ENCODE measurements at places on chromosomes 1 and 21. TPM values are rescaled to one million over a fixed set of nuclear protein-coding genes. Genes with fewer than 3 reads are reported as not detected.
A peak's percentile ranks its signal among the peaks of the same experiment; 100 is the strongest.

- H3K27me3 ChIP-seq = no peaks in the 10 kb centered on the region
- H3K4me3 ChIP-seq = no peak overlapping the region
- no peak overlapping the region for H3K27ac ChIP-seq
- DNase-seq = no peak
- H3K4me1 ChIP-seq = no peaks in the 10 kb centered on the region
Measured at GRCh38 chr1:238476841-238477240, 586.1 kb upstream of the ZP4 start.

GRCh38 chr1:19360432-19360831 lies 48.3 kb downstream of the SLC66A1 start:
- no peaks in the 10 kb centered on the region for H3K36me3 ChIP-seq
- no peak overlapping the region for H3K4me3 ChIP-seq
- no peaks in the 10 kb centered on the region for H3K27me3 ChIP-seq
- H3K4me1 ChIP-seq = no peaks in the 10 kb centered on the region
- no peak for DNase-seq

DNA sequence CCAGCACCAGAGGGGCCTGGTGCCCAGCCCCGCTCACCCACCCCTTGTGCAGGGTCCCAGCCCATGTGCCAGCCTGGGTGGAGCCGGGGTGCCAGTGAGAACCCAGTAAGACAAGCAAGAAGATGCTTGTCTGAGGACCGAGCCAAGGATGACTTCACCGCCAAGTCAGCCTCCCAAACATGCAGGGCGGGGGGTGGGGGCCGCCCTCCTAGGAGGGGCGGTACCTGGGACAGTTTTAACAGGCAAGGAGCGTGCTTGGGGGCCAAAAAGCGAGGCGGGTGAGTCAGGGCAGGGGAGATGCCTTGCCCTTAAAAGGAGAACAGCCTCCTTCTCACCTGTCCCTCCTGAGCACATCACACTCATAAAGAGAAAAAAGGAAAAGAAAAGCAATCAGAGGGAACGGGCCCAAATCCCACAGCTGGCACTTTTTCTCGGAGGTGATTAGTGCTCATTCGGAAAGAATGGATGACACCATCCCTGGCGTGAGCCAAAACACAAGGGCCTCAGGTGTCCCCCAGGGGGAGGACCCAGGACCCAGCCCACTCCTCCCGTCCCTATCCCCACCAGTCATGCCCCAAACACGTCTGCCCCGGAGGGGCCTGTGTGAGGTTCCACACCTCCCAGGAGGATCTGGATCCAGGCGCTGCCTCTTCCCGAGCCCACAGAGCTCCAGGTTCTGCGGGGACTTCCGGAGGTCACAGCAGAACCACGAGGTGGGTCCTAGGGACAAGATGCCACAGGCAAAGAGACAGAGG lies 77.6 kb upstream of the IFFO2 start:
- no peak for DNase-seq
- H3K36me3 ChIP-seq = no peaks in the 10 kb centered on the region
- H3K4me1 ChIP-seq = no peaks in the 10 kb centered on the region
- no peak overlapping the region for H3K27ac ChIP-seq
- no peaks in the 10 kb centered on the region for H3K27me3 ChIP-seq
- no peak overlapping the region for H3K4me3 ChIP-seq

DNA sequence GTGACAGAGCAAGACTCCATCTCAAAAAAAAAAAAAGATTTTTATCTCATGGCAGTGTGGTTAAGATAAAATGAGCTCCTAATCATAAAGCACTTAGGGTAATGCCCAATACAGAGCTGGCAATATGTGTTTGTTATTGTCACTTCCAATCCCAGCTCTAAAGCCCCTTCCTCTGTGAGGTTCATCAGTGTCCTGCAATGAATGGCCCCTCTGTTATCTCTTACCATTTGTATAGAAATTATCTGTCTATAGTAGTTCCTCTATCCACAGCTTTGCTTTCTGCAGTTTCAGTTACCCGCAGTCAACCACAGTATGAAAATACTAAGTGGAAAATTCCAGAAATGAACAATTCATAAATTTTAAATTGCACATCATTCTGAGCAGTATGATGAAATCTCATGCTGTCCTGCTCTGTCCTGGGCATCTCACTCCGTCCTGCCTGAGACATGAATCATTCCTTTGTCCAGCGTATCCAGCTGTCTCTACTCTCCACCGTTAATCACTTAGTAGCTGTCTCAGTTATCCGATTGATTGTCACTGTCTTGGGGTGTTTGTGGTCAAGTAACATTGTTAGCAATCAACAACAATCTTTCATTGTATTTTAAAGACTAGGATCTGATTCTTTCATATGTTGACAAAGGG lies 50.2 kb upstream of the DNAH14 start:
- H3K4me1 ChIP-seq = peaks cover 56% of the 10 kb centered on the region
- H3K36me3 ChIP-seq = no peaks in the 10 kb centered on the region
- H3K4me3 ChIP-seq = no peak overlapping the region
- DNase-seq = no peak
- no peak overlapping the region for H3K27ac ChIP-seq

- no peaks in the 10 kb centered on the region for H3K4me1 ChIP-seq
- no peaks in the 10 kb centered on the region for H3K36me3 ChIP-seq
- H3K27ac ChIP-seq = no peak overlapping the region
Measured at GRCh38 chr1:6922096-6922931, 137.1 kb downstream of the CAMTA1 start.

The RHOU gene
- total RNA-seq = 3.7 TPM

GRCh38 chr1:89698624-89699023 lies 65.7 kb downstream of the LRRC8C start:
- H3K4me1 ChIP-seq = no peaks in the 10 kb centered on the region
- no peaks in the 10 kb centered on the region for H3K27me3 ChIP-seq
- no peak for DNase-seq
- no peak overlapping the region for H3K4me3 ChIP-seq
- H3K36me3 ChIP-seq = no peaks in the 10 kb centered on the region
- H3K27ac ChIP-seq = no peak overlapping the region

DNA sequence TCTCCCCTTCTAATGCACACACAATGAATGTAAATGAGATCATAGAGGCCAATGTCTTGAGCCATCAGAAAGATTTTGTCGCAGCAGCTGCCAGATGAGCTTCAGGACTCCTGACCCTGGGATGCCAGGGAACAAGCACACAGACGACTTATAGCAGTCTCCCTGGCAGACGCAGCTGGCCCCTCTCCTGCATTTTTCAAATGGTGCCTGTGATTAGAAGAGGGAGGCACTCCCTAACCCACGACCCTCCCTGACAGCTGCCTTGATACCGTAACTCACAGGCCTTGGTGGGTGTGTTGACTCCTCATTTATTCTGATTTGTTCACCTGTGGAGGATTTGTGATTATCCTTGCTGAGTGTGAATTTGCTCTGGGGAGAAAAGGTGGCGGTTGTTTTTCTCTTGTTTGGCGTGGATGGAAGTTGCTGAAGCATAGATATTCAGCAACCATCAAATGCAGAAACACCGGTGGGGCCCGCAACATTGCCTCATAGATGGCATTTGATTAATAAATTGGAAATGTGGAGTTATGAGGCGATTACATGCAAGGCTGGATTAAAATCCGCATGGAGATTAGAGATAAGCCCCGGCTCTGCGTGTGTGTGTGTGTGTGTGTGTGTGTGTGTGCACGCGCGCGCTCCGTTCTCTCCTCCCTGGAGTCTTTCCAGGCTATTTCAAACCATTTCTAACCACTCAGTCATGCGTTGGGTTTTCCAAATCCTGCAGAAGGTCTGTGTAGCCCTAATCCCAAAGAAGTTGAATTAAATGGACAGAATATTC lies 2.1 kb upstream of the RD3 start:
- H3K27me3 ChIP-seq = no peaks in the 10 kb centered on the region
- H3K36me3 ChIP-seq = no peaks in the 10 kb centered on the region
- H3K27ac ChIP-seq = no peak overlapping the region

DNA sequence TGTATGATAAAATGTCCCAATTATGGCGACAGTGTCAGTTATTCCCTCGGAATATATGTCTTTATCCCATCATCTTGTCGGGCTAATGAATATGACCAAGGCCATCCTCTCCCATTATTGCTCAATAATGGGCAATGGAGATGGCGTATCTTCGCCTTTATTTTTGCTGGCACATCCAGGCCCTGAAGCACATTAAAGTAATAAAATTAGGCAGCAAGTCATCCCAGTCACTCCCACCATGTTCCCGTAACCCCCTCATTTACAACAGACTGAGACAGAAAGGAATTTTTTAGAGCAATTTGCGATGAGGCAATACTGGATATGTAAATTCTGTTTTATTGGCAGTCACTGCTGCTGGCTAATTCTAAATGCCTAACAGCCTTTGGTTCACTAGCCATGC lies 35.3 kb downstream of the CLIC6 start:
- H3K4me3 ChIP-seq = no peak overlapping the region
- no peak for DNase-seq

The WNT3A gene
- 0.12 TPM for total RNA-seq

GRCh38 chr1:110177775-110178174 lies 27.5 kb downstream of the SLC6A17 start:
- no peaks in the 10 kb centered on the region for H3K27me3 ChIP-seq
- no peak overlapping the region for H3K27ac ChIP-seq
- no peaks in the 10 kb centered on the region for H3K36me3 ChIP-seq
- H3K4me1 ChIP-seq = peaks cover 9% of the 10 kb centered on the region

- no peak overlapping the region for H3K27ac ChIP-seq
- H3K36me3 ChIP-seq = no peaks in the 10 kb centered on the region
- peaks cover 17% of the 10 kb centered on the region for H3K4me1 ChIP-seq
Measured at GRCh38 chr1:22447621-22448111, 4.0 kb upstream of the ZBTB40 start.

The IKBKE gene
- 11.1 TPM for total RNA-seq

DNA sequence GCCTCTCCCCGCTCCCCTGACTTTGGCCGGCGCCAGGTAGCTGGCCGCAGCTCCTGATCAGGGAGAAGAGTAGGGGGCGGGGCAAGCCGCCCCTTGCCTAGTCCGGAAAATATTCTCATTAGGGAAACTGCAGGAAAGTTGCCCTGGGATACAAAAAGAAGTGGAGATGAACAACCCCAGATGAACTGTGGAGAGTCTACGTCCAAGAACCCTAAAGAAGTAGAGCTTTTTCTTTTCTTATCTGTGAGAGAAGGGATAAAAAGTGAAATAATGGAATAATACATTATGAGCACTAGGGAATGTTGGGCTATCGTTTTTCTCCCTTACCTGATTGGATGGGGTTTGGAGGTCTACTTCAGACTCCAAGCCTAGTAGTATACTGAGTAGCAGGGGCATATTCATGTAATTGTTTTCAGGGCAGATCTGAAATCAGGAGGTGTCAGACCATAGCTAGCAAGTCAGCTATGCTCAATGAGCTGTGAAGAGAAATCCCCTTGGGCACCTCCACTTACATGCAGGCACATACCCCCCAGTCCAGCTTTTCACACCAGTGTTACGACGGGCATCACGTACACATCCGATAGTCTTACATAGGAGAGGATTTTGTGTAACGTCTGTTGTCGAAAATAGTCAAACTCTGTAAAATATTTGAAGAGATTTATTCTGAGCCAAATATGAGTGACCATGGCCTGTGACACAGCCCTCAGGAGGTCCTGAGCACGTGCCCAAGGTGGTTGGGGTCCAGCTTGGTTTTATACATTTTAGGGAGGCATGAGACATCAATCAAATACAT lies 1.7 kb upstream of the DUSP10 start:
- H3K4me1 ChIP-seq = peaks cover 24% of the 10 kb centered on the region
- DNase-seq = peak; percentile 3
- H3K27ac ChIP-seq = no peak overlapping the region
- H3K4me3 ChIP-seq = peak overlapping the region; percentile 52
- H3K36me3 ChIP-seq = no peaks in the 10 kb centered on the region

- peak overlapping the region; percentile 70 for H3K4me3 ChIP-seq
- no peaks in the 10 kb centered on the region for H3K36me3 ChIP-seq
- no peak overlapping the region for H3K27ac ChIP-seq
- peak; percentile 61 for DNase-seq
Measured at GRCh38 chr1:27634177-27634984, 604 bp downstream of the FGR start.

- no peaks in the 10 kb centered on the region for H3K36me3 ChIP-seq
- no peak overlapping the region for H3K4me3 ChIP-seq
- H3K27ac ChIP-seq = no peak overlapping the region
- DNase-seq = no peak
Measured at GRCh38 chr1:163163163-163163562, 39.6 kb downstream of the RGS5 start.

GRCh38 chr1:167428395-167428794 lies 89.9 kb downstream of the CD247 start:
- DNase-seq = no peak
- no peaks in the 10 kb centered on the region for H3K27me3 ChIP-seq
- no peaks in the 10 kb centered on the region for H3K36me3 ChIP-seq
- H3K27ac ChIP-seq = no peak overlapping the region
- H3K4me1 ChIP-seq = peaks cover 73% of the 10 kb centered on the region

DNA sequence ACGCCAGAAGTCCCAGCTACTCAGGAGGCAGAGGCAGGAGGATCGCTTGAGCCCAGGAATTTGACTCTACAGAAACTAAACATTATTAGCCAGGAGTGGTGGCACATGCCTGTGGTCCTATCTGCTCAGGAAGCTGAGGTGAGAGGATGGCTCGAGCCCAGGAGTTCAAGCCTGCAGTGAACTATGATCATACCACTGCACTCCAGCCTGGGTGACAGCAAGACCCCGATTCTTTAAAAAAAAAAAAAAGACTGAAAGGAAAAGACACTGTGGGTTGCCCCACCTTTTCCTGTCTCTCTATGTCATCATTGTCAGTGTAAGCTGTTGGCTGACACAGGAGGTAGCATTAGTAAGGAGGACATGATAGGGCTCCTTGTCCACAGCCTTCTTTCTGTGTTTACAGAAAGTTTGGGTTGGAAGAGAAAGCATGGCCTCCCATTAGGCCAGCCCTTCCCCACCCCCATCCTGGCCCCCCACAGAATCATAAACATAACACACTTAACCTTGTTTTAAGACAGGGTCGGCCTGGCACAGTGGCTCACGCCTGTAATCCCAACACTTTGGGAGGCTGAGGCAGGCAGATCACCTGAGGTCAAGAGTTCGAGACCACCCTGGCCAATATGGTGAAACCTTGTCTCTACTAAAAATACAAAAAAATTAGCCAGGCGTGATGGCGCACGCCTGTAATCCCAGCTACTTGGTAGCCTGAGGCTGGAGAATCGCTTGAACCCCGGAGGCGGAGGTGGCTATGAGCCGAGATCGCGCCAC lies 20.6 kb upstream of the RCAN3 start:
- H3K36me3 ChIP-seq = no peaks in the 10 kb centered on the region
- H3K4me1 ChIP-seq = peaks cover 12% of the 10 kb centered on the region
- DNase-seq = no peak
- no peaks in the 10 kb centered on the region for H3K27me3 ChIP-seq
- no peak overlapping the region for H3K4me3 ChIP-seq

- no peak overlapping the region for H3K27ac ChIP-seq
- no peak overlapping the region for H3K4me3 ChIP-seq
- H3K27me3 ChIP-seq = no peaks in the 10 kb centered on the region
- H3K36me3 ChIP-seq = no peaks in the 10 kb centered on the region
Measured at GRCh38 chr1:38672692-38673091, 186.9 kb downstream of the RRAGC start.

The IGSF3 gene
- total RNA-seq = 32.9 TPM

- no peaks in the 10 kb centered on the region for H3K36me3 ChIP-seq
- no peaks in the 10 kb centered on the region for H3K27me3 ChIP-seq
- peaks cover 21% of the 10 kb centered on the region for H3K4me1 ChIP-seq
- H3K27ac ChIP-seq = no peak overlapping the region
- no peak overlapping the region for H3K4me3 ChIP-seq
Measured at GRCh38 chr1:27397110-27397509, 4.7 kb downstream of the GPR3 start.

Data from GM23338 (cell line).